ENCODE measurements at places on chromosomes 3 and 15.

GRCh38 chr3:192855434-192855833 is 62.2 kb downstream of the MB21D2 start:
- DNase-seq: no peak

DNA sequence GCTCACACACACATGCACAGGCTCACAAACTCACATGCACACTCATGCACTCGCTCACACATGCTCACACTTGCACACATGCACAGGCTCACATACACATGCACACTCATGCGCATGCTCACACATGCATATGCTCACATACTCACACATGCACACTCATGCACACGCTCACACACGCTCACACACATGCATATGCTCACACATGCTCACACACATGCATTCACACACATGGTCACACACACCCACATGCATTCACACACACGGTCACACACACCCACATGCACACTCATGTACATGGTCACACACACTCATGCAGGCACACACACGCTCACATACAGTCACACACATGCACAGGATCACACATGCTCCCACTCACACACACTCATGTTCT is 132.8 kb upstream of the SMAD3 start:
- DNase-seq: no peak

DNA sequence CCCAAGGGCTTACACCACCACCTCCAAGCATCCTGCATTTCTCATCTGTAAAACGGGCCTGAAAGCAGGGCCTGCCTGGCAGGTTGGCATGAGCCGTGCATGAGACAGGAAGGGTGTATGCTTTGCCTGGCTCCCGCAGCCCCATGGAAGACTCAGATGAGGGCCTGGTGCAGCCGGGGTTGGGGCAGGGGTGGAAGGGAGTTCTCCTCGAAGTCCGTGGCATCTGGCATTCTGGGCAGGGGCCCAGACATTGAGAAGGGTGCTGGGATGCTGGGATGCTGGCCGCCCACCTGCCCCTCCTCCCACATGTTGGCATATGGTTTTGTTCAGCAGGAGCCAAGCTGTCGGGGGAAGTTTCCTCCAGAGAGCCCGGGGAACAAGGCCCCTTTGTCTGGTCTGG is 13.0 kb upstream of the FBLN2 start:
- DNase-seq: no peak

DNA sequence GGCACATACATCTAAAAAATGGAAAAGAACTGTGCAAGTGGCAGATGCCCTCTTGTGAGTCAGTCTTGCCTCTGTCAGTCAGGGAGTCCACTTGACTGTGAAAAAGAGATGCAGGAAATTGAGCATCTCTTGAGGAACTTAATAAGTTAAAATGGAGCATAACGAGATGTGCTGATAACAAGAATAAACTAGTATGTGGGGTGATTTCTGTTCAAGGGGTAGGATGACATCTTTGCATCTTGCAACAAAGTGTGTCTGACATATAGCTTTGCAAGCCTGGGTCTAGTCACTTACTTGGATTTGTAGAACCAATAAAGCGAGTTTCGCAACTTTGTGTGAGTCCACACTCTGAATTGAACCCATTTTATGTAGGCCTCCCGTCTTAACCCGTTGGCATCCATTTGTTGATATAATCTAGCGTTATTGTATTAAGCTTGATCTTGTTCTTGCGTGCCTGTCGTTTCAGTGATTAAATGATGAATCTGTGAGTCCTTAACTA is 2.2 kb downstream of the USP3 start:
- DNase-seq: no peak

GRCh38 chr3:85589145-85589544 is 630.4 kb downstream of the CADM2 start:
- DNase-seq: no peak

GRCh38 chr3:179732661-179733348 is 80.0 kb downstream of the USP13 start:
- no peak for DNase-seq

DNA sequence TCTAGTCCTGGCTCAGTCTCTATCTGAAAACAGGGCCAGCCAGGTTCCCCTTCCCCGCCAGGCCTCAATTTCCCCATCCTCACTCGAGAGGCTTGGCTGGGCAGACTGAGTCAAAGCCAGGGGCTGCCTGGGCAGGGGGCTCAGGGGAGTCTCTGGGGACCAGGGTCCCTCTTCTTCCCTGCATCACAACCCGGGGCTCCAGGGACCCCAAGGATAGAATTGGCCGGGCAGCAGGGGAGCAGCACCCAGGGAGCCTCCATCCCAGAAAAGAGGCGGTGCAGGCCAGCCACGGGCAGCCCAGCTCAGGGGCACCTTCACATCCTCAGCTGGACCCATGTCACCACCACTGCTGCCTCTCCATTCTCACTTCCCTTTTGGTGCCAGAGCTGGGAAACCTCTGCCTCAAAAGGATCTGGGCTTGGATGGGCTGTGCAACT is 13.3 kb upstream of the PLXND1 start:
- no peak for DNase-seq

GRCh38 chr3:194998417-194998816 is 272.5 kb downstream of the XXYLT1 start:
- no peak for DNase-seq

Data from Peyer's patch (tissue), 4 donors.